ENCODE measurements at places on chromosomes 3 and 15.

DNA sequence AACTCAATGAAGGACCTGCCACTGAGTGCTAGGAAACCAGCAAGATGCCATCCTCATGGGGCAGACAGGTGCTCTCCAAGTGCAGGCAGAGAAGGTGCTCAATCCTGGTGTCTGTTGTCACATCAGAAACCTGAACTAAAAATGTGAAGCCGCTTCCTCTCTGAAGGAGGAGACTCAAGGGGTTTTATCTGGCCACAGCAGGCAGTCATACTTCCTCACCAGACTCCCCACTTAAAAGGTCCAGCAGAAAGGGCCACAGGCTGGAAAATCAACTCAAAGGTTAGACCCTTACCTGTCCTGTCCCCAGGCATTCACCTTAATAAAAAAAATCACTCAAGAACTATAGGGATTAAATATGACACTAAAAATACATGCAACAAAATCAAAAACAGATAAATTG is 4.8 kb downstream of the CCDC12 start:
- DNase-seq, result no peak

DNA sequence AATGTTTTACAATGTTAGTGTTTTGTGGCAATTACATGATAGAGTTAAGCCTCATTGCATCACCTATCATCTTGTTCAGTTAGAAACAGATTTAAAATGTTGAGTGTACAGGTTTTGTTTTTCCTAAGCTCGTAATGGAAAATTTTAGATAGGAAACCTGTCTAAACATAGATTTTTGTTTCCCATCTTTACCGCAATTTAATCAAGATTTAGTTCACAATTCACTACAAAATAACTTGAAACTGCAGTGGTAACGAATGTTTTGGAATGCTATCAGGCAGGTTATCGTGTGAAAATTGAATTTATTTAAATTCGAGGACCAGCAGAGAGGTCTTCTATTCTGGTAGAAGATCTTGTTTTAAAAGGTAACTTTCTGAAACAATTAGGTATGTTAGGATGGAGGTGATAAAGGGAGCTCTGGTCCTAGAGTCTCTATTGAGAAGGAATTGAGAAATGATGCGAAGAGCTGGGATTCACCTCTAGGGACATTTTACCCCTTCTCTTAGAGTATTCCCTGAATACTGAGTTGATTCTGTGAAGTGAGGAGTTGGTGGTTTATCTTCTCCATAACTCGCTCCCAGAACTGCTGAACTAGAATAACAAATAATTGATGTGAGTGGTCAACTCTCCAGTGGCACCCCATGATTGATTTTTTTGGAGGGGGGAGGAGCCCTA is 1.4 kb downstream of the DOCK3 start:
- no peak for DNase-seq

GRCh38 chr3:163011596-163011995 is 1515.0 kb downstream of the OTOL1 start:
- no peak for DNase-seq

DNA sequence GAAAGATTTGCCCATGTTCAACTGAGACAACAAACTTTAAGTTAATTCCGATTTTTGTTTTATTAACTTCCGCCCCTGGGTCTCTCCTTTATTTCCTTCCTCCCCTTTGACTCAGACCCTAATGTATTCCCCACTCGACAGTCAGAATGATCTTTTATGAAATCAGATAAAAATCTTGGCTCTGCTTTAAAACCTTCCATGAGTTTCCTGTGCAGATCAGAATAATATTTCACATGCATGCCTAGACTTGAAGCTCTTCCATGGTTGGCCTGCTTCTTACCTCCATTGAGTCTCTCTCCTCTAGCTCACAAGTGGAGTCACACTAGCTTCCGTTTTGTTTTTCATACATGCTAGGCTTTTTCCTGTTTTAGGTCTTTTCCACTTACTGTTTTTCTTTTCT is 116.8 kb upstream of the SPATA16 start:
- no peak for DNase-seq

DNA sequence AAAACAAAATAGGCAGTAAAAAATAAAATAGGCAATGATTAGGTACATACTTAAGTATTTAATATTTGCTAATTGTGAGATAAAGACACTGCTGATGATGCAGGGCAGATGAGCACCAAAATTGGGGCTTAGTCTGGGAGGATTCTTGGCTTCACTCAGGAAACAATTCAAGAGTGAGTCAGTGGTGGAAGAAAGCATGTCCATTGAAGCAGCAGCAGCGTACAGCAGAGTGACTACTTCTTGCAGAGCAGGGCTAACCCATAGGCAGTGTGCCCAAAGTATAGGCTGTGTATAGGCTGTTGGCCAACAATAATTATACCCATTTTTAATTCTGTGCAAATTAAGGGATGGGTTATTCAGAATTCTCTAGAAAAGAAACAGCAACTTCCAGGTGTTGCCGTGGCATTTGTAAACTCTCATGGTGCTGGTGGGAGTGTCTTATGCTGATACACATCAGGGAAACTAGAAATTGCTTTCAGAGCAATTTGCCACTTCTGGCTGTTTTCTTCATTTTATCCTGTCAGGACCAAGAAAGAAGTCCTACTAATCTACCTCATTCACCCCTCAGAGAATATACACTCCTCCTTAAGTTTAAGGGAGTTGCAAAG is 317.3 kb upstream of the NAALADL2 start:
- DNase-seq, result no peak

DNA sequence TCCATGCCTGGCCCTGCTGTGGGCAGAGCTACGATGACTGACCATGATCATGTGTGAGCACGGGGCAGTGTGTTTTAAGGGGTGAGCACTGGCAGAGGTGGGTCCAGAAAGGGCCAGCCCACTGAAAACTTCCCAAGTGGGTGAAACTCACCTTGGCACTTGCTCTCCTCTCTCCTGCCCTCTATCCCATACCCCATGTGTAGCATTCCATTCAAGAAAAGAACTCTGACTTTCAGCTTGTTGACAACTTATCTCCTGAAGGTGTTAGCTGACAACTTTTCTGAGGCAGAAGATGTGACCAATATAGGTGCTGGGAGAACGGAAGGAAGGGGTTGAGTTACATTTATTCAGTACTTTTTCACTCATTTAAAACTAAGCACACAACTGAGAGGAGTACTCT is 305.2 kb downstream of the RORA start:
- DNase-seq, result no peak

DNA sequence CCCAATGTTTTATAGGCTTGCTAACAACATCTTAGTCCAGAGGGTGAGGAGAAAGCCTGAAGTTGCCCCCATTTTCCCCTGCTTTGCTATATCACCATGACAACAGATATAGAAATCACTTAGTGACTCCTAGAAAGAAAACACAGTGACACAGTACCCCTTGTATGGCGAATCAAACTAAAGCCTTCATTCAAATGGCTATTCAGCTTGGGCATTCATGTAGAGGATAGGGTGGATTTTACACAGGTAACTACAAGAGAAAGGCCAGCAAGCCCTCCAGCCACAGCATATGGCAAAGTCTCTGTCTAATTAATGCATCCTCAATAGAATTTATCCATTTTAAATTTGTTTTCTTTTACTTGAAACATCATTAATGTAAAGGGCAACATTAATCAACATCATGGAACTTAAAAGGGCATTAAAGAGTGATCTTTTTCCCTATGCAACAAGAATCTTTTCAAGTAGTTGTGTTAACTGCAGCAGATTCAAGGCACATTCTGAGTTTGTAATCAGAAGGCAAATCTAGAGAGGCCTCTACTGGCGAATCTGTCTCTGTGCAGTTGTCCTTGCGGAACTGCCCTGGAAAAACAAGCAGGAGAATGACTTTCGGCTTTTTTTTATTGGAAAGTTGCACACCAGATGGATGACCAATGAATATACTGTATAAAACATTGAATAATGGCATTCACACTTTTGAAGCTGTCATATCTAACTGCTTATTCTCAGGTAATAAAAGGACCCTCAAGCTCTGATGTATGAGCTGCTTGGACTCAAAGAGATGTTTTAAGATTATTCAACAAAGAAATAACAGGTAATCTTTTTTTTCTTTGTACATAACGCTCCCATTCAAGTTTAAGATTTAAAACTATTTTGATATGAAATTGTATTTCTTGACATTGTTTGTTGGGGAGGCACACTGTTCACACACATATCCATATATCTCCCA is 621.7 kb upstream of the AGTR1 start:
- DNase-seq, result no peak

- no peak for DNase-seq
Observed at GRCh38 chr15:85313339-85313738, 67.1 kb upstream of the AKAP13 start.

DNA sequence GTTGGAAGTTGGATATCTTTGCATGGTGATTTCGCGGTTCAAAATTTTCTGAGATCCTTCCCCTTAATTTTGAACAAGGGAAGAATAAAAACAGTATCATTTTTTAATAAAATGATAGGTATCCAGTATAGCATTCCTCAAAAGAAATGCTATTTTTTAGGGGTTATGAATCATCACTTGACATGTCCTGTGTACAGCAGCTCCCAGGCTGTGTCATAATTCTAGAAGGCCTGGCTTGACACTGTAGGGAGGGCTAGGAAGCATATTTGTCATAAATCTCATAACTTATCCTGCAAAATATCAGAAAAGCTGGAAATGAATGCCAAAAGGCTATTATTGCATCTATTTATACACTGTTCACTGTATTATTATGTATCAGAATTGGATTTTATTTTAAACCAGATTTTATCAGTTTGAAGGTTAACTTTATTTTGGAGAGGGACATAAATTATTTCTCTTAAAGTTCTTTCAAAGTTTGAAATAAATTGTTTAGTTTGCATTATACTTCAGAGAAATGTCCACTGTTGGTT is 539.1 kb upstream of the ROBO2 start:
- DNase-seq, result no peak

- no peak for DNase-seq
Observed at GRCh38 chr3:178969004-178969700, 102.5 kb downstream of the ZMAT3 start.

- no peak for DNase-seq
Observed at GRCh38 chr15:48603922-48604321, 41.6 kb downstream of the FBN1 start.

DNA sequence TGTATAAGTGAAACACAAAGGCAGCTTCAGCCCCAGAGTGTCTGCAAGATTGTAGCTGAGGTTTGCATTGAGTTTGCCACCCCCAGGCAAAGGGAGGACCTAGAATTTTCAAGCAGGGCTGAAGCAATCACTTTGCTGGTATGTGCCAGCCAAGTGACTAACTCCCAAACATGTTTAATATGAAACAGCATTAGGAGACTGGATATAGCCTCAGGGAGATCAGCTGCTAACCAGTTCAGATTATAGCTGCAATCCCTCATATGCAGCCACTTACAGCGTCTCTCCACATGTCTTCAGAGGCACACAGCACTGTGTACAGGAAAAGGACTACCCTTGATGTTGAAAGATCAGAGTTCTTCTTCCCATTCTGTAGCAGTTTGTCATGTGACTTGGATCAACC is 38.4 kb upstream of the PPP2R3A start:
- no peak for DNase-seq

GRCh38 chr3:40581166-40581565 is 56.4 kb downstream of the ZNF621 start:
- DNase-seq, result no peak

All from esophagus squamous epithelium (tissue), 5 donors.